ENCODE measurements at places on chromosomes 5 and 9.

DNA sequence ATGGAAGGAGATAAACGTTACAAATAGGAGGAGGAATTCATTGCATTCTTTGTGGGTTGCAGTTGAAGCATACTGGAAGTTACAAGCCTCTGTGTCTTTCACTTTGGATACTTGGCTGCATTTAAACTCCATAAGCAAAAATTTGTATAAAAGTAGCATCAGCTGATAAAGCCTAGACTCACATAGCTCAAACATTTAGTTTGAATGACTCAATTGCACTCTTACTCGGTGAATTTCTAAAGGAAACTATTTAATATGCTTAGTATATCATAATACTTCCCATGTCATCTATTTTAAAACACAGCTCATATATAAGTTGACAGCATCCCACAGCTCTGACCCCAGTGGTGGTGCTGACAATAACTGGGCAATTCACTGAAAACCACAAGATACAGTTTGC lies 596.6 kb upstream of the ZNF608 start:
- no peak for DNase-seq

DNA sequence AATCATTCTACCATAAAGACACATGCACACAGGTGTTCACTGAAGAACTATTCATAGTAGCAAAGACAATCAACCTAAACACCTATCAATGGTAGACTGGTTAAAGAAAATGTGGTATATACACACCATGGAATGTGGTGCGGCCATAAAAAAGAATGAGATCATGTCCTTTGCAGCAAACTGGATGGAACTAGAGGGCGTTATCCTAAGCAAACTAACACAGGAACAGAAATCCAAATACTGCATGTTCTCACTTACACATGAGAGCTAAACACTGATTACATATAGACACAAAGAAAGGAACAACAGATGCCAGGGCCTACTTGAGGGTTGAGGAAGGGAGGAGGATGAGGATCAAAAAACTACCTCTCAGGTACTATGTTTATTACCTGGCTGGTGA lies 103.8 kb downstream of the DRD1 start:
- DNase-seq = no peak

- no peak for DNase-seq
Observed at GRCh38 chr9:111016426-111017045, 21.7 kb downstream of the LPAR1 start.

DNA sequence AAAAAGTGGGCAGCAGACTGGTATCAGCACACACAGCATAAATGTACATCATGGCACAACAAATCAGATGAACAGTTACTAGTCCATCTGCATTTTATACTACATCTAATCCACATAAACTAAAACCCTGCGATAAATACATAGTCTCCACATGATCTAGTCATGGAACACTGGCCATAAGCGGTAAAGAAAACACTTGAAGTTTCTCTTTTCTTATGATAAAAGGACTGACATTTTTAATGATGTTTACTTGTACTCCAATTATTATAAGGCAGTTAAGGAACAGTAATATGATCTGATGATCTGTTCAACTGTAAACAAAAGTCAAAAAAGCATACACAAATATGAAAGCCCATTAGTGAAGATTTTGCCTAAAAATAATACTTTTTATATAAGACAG lies 112.5 kb downstream of the MPDZ start:
- no peak for DNase-seq

GRCh38 chr5:116559239-116559638 lies 15.4 kb downstream of the SEMA6A start:
- no peak for DNase-seq

GRCh38 chr9:2809692-2810419 lies 34.0 kb downstream of the PUM3 start:
- no peak for DNase-seq

DNA sequence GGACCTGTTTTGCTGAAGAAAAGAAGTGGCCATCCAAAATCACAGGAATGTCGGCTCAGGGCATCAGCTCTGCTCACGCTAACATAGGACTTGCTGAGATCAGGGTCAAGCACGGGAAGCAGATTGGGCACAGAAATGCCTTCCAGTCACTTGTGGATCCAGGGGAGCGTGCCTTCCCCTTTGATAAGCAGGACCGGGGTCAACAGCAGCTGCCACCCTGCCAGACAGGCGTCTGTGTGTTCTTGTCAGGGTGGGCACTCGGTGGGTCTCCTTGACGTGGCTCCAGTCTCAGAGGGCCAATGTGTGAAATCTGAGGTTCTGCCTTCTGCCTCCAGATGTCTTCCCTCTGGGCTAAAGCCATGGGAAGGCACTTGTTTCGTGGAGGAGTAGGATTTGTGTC lies 313.7 kb upstream of the IRX4 start:
- DNase-seq = no peak

DNA sequence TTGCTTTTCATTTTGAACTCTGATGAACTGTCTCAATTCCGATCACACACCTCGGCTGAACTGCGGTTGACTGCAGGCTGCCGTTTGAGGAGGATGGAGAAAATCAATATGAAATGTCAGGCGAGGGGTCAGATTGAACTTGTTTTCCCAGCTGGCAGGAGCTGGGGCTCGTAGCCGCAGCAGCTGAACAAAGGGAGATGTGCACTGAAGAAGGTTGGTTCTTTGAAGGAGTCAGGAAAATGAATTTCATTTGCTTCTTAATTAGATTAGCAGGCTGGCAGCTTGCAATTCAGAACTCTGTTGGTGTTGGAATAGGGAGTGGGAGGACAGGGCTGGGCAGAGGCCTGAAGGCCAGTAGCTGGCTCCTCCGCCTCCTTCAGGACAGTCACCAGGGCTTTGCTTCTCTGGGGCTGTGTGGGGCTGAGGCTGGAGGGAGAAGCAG lies 117.4 kb upstream of the GPR151 start:
- no peak for DNase-seq

GRCh38 chr9:15352306-15352705 lies 45.3 kb upstream of the TTC39B start:
- no peak for DNase-seq

DNA sequence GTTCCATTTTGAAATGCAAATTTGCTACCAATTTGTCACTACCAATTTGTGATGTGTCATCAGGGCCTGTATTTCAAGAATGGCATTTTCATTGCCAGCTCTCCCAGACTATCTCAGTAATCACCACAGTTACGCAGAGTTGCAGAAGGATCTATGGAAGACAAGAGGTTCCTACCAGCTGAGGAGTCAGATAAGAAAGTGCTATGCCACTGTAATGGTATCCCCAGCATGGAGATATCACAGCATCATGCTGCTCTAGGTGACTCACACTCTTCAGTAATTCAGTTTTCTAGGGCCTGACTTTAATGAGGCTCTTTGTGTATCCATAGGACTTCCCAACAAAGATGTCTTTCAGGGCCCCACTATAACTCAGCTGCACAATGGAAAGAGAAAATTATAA lies 490.3 kb downstream of the ARHGEF28 start:
- no peak for DNase-seq

DNA sequence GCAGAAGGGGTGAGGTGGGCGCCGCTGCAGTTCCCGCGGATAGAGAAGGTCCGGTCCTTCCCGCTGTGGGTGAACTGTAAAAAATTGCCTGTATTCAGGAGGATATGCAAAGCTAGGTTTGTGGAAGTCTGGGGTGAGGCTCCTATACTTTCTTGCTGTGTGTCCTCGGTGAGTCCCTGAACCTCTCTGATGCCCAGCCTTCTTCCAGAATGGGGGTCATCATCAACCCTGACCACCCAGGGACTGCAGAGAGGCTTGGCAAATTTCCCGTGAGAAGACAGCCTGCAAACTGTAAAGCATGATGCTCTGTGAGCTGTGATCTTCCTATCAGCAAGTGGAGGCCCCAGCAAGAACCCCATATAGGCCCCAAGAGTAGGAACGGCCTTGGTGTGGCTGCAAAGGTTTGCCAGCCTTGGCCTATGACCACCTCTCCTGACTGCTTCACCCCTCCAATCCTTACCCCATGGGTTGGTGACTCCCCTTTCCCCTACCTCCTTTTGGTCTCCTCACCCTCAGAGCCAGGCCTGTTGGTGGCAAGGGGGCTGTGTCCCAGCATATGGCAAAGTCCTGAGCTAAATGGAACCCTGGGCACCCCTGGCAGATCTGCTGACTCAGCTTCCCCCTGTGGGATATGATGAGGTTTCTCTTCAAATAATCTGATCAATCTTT lies 760 bp downstream of the ALDH1B1 start:
- no peak for DNase-seq

DNA sequence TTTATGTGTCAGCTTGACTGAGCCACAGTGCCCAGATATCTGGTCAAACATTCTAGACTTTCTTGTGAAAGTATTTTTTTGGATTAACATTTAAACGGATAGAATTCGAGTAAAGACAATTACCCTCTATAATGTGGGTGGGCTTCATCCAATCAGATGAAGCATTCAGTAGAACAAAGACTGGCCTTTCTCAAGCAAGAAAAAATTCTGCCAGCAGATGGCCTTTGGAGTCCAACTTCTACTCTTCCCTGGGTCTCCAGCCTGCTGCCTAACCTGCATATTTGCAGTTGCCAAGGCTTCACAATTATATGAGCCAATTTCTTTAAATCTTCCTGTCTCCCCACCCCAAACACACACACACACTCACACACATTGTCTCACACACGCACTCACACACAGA lies 86.4 kb downstream of the MED10 start:
- DNase-seq = no peak

DNA sequence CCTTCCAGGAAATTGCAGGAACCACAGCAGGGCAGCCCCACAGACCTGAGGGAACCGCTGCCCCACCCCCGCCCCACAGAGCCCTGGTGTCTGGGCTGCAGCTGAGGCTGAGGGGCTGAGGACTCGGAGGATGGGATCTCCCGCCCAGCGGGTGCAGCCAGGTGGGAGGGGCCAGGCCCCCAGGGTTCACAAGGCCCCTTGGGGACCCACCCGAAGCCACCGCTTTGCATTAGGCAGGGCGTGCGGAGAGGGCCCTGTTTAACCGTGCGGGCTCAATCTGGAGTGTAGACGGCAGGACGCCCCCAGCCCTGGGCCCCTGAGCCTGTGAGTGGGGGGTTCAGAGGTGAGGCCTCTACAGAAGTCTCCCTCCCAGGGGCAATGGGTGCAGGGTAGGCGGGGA lies 10.8 kb downstream of the NOTCH1 start:
- no peak for DNase-seq

- DNase-seq = no peak
Observed at GRCh38 chr5:170426786-170427185, 37.6 kb upstream of the KCNMB1 start.

DNA sequence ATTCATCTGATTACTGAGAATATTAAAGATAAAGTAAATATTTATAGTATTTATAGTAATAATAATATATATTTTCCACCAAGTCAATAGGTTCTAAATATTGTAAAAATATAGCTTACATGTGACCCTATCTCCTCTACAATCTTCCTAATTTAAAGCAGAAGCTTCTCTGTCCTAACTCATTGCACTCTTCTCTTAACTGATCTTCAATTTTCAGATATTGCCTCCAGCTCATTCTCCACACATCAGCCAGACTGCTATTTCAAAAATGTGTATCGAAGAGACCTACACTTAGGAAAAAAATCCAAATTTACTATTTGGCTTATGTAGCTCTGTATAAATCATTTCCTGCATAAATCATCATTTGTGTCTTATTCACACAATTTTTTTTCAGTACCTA lies 47.8 kb downstream of the CDH18 start:
- no peak for DNase-seq

- no peak for DNase-seq
Observed at GRCh38 chr9:101629636-101630035, 34.9 kb upstream of the PPP3R2 start.

- no peak for DNase-seq
Observed at GRCh38 chr5:146680846-146681584, 165.0 kb upstream of the GPR151 start.

DNA sequence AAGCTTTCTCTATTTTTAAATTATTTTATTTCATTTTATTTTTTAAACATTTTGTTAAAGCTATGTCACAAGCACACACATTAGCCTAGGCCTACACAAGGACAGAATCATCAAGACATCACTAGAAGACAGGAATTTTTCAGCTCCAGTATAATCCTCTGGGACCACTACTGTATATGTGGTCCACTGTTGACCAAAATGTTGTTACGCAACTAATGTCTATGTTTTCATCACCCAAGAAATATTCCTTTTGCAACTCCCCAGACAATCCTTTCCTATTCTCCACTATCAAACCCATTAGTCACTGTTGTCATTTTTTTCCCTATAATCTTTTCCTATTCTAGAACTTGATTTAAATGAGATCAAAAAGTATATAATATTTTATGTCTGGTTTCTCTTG lies 2371.7 kb upstream of the C9orf72 start:
- DNase-seq = no peak

DNA sequence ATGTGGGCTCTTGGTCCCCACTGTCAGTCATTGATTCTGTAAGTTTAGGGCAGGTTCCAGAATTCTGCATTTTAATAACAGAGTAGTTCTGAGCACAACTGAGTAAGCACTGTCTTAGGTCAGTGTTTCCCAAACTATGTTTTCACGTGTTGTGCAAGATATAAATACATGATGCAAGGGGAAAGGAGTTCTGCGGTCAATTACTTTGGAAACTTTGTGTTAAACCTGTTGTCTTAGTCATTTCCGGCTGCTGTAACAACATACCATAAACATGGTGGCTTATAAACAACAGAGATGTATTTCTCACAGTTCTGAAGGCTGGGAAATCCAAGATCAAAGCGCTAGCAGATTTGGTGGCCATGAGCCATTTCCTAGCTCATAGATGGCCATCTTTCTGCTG lies 69.8 kb downstream of the EQTN start:
- no peak for DNase-seq

DNA sequence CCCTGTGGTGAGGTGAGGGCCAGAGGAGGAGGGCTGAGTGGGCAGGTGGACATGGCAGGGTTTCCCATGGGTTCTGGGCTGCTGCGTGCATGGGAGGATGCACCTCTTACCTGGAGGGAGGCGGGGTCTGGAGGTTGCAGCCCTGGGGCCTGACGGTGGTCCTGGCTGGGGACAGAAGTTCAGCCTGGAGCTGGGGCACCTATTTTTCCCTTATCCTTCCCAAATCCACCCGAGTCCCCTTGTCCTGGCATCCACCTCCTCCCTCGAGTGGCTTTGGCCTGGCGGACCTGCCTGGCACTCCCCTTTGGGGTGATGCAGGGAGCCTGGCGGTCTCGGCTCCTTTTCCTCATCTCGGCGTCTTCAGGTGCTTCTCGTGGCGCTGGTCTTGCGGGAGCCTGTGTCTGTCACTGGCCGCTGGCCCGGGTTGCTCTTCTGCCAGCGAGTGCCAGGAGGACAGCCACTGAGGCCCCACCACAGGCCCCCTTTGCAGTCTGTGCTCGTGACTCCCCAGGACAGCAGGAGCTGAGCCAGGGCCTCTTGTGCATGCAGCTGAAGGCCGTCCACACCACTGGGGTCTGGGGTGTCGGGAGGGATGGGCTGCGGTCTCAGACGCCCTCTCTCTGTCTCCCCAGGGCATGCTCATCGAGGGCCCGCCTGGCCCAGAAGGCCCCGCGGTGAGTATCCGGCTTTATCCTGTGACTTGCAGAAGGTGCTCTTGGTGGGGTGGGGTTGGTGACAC lies 96.4 kb downstream of the COL5A1 start:
- no peak for DNase-seq

- no peak for DNase-seq
Observed at GRCh38 chr9:95065224-95065623, 252.3 kb downstream of the FANCC start.

- no peak for DNase-seq
Observed at GRCh38 chr5:15927710-15928380, 251.7 kb downstream of the MARCHF11 start.

- no peak for DNase-seq
Observed at GRCh38 chr5:139402561-139403158, 1.2 kb downstream of the SPATA24 start.
